NCI-H524 (cell line): ENCODE measurements at places on chromosomes 5 and 9.

GRCh38 chr5:138438724-138439476 lies at the start of gene REEP2:
Gene REEP2, plus strand, starts transcription at chr5:138439057. Its CDS starts 152 bp downstream, at chr5:138439209.
- DNase-seq = peak; percentile 63

DNA sequence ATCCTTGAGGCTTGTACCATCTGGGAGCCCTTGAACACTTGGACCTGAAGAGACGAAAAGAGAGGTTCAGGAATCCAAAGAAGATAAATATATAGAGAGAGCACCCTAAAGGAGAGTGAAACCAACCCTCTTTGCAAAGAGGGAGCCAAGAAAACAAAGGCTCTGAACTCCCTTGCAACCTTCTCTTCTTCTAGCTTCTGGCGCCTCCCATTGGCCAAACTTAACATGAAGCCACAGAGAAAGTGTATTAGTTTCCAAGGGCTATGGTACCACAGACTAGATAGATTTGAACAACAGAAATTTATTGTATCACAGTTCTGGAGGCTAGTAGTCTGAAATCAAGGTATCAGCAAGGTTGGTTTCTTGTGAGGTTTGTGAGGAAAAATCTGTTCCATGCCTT lies 175.1 kb downstream of the HCN1 start:
- peak; percentile 63 for DNase-seq

GRCh38 chr5:115375893-115376292 lies 79.4 kb upstream of the CCDC112 start:
- DNase-seq = no peak

DNA sequence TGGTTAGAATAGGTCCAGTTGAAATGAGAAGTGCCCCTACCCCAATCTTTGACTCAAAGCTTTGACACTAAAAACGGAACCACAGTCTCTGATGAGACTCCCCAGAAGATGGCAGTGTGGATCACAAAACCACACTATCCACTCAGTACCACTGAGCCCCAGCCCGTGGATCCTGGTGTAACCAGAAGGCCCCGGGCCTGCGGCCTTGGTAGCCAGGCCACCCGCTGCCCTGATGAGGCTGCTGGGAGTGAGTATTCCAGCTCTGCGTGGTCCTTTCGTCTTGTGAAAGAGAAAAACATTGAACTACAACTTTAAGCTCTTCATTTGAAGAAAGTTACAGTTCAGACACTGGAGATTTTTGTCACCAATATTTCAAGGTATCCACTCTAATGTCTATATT lies 42.2 kb upstream of the FBP1 start:
- peak; percentile 82 for DNase-seq

DNA sequence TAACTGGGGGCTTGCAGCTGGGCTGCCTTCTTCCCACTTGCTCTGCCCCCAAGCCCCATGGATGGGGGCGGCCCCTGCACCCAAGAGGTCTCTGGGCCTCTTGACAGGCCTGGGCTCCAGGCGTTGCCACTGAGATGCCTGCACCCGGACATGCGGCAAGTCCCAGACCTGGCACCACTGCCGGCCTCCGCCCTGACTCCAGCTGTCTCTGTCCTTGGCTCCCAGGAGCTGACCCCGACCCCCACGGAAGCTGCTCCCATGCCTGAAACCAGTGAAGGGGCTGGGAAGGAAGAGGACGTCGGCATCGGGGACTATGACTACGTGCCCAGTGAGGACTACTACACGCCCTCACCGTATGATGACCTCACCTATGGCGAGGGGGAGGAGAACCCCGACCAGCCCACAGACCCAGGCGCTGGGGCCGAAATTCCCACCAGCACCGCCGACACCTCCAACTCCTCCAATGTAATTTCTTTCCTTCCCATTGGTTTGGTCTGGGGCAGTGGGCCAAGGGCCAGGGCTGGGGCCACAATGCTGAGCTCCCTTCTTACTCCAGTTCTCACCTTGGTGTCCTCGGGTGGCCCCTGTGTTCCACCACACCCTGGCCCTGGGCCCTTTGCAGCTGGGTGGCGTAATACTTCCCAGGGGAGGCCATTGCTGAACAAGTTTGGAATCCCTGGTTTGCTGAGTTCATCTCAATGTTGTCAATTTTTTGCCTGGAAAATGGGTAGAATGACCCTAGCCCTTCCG lies 88.6 kb downstream of the COL5A1 start:
- DNase-seq = no peak

DNA sequence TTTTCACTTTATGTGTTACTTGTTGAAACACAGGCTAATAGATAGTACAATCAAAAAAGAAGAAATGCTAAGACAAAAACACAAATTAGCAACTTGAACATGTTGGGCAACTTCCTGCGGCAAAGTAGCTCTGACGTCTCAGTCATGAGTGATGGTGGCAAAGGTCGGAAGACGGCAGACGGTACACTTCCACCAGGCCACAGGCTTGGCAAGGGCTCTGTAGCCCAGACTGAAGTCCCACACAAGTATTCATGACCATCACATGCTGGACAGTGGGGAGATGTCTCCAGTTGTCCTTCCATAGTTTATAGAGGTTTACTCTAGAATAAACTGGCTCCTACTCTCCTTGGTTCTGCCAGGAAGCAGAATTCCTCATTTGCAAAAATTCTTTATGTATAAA lies 831.3 kb downstream of the MTRR start:
- DNase-seq = no peak

DNA sequence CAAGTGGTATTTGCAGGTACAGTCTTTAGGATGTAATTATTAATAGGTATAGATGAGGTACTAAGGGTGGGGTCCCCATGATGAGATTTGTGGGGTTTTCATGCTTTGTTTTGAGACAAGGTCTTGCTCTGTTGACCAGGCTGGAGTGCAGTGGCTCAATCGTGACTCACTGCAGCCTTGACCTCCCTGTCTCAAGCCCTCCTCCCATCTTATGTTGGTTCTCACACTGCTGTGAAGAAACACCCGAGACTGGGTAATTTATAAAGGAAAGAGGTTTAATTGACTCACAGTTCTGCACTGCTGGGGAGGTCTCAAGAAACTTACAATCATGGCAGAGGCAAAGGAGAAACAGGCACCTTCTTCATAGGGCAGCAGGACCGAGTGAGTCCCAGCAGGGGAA lies 217.5 kb downstream of the CDK5RAP2 start:
- DNase-seq = no peak

GRCh38 chr5:137486707-137487106 lies 12.4 kb downstream of the SPOCK1 start:
- DNase-seq = no peak

DNA sequence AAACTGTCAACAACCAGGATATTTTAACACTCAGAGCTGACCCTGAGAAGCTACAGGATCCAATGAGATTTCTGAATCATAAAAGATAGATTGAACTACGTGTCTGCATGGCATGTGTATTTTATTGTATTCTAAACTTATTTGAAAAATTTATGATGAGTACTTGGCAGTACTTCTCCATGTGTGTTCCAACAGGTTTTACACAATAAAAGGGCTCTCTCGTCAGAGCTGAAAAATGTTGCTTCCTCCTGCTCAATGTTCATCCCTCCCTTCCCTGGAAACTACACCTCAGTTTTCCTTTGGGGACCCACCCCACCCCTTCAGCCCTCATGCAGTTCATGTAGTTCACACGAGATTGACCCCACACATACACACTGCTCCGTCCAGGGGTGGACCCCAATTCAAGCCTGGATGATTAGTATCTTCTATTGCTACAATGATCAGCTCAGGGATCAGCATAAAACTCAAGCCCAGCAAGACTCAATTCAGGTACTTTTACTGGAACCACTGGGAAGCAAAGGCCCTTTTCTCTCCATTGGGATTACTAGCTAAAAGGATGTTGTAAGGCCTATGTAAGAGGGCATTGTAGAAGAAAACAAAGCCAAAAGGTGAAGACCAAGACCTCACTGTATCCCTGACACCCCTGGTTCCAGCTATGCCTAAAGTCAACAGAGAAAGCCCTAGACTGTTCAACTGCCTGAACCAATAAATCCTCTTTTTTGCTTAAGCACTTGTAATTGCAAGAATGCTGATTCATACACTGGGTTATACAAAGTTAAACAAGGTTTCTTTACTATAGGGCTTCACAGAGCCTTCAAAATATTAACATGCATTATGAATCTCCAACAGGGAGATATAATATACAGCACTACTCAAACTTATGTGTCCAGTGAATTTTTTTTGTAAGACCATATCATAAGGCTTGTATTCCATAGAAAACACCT lies 112.6 kb downstream of the SAXO1 start:
- DNase-seq = no peak

GRCh38 chr9:87119328-87119881 lies 172.1 kb upstream of the GAS1 start:
- no peak for DNase-seq

- no peak for DNase-seq
Observed at GRCh38 chr9:14912859-14913258, 2.6 kb upstream of the FREM1 start.

- no peak for DNase-seq
Observed at GRCh38 chr5:151270599-151270998, 17.6 kb downstream of the GM2A start.

- no peak for DNase-seq
Observed at GRCh38 chr5:167792514-167792913, 498.9 kb upstream of the WWC1 start.

DNA sequence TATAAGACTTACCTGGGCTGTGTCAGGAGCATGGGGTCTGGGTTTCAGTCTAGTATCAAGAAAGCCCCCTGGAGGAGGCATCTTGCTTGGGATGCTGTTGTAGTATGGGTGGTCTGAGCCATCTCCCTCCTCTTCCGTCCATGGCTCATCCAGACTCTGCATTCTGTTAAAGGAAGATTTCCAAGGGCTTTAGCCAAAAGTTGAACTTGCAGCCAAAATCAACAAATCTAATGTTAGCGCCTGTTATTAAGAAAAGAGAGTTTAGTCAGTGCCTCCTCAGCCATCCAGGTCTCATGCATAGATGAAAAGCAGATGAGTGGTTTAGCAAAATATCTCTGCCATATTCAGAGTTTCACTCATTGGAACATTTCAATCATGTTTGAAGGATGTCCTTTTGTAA lies 55.6 kb downstream of the S1PR3 start:
- no peak for DNase-seq

DNA sequence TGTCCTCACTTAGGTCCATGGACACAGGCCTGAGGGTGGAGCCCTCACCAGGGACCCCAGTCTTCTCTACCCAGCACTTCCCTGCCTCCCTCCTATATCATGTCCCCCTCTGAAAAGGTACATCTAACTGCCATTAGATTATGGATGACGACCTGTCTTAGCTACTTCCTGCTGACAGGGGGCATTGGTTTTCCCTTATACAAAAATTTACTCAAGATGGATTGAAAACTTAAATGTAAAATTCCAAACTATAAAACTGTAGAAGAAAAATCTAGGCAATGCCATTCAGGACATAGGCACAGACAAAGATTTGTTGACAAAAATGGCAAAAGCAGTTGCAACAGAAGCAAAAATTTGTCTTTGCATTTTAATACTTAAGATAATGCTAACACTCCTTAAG lies 623.2 kb upstream of the FAM174A start:
- DNase-seq = no peak

- peak; percentile 85 for DNase-seq
Observed at GRCh38 chr5:170100066-170100943, 5.4 kb upstream of the FOXI1 start.
